ENCODE measurements at places on chromosomes 3 and 15.
A peak's percentile ranks its signal among the peaks of the same experiment; 100 is the strongest.

GRCh38 chr3:100984308-100984707 lies 8.9 kb downstream of the ABI3BP start:
- no peak for DNase-seq

- no peak for DNase-seq
Observed at GRCh38 chr3:151558661-151559060, 97.8 kb upstream of the IGSF10 start.

DNA sequence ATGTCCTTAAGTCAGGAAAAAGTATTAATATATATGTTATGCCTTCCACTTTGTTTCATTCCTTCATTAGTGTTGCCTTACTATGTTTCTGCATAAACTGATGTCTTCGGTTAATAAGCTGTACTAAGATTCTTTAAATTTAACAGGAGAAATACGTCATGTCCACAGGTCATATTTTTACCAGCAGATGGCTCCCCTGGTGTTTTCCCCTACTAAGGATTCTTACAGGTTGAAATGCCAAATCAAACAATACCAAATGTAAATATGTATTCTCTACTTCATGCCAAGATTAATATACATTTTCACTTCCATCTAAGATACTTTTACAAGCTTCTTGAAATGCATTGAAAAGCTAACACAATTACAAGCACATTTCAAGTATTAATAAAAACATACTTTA lies 1602.1 kb downstream of the SI start:
- DNase-seq, result no peak

- peak; percentile 84 for DNase-seq
Observed at GRCh38 chr3:31980530-31981205, 394 bp downstream of the OSBPL10 start.

DNA sequence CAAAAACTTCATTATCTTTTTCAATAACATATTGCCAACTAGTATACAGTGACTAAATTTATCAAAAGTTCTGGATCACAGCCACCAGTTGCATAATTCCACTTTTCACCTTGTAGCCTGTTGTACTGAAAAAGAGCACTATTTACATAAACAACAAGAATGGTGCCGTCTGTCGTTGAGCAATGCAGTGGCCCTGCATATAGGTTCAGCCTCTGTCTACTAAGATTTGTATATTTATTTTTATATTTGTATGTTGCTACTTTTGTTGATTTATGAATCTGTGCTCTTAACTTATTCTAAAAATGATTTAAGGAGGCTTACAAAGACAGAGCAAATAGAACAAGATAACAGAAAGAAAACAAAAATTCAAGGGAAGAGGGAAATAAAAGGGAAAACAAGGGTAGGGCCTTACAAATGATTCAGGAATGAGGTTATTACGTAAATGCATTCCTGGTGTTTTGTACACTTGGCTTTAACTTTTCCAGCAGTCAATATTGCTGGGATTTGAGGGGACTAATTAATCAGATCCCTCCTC lies 257.6 kb upstream of the STT3B start:
- DNase-seq, result no peak
